ENCODE measurements at places on chromosomes 6 and 20.

GRCh38 chr6:156618600-156619205 is 158.5 kb upstream of the ARID1B start:
- DNase-seq: no peak

- DNase-seq: no peak
Observed at GRCh38 chr6:115441651-115442050, 619.0 kb downstream of the FRK start.

DNA sequence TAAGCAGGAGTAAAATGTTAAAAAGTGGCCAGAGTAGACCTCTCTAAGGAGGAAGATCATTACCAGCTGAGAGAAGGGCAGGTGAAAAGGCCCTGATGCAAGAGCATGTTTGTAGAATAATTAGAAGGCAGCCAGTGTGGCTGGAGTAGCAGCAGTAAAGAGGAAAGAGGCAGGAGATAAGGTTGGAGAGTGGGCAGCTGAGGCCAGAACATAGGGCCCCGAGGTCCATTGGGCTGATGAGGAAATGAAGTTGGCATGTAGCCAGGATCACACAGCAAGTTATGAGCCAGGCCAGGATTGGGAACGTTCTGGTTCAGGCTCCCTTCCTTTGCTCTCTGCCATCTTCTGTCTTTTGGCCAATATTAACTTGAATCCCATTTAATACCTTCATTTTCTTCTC is 51.6 kb downstream of the RALY start:
- DNase-seq: no peak

DNA sequence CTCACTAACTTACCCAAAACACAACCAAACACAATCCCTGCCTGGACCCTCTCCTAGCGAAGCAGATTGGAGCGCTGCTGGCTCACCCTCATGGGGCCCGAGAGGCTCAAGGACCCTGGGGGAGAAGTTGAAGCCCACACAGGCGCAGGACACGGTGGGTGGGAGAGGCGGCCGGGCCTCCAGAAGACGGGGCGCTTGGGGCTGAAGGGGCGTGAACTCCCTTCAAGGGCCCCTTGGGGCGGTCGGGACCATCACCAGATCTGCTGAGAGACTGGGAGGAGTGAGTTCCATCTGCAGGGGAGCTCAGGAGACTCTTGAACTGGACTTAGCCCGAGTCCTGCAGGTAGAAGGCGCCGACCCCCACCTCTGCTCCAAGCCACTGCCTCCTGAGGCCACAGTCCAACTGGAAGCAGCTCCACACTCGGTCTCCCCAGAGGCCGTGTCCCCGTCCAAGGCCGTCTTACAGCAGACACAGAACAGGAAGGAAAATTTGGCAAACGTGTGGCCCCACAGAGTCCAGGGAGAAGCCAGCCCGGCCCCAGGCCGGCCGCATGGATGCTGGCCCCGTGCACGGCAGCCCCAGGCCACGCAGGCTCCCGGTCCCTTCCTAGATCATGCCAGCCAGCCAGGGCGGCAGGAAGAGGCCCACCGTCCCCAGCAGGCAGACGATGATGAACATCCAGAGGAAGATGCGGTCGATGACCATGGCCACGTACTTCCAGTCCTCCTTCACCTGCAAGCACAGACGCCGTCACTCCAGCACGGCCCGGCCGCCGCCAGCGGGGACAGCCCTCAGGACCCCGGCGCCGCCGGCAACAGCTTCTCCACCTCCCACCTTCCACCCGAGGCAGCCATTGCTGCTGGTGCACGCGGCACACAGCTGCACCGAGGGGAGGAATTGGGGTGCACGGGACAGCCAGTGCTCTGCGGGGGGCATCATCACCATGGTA is 14.7 kb downstream of the CHRNA4 start:
- DNase-seq: no peak

DNA sequence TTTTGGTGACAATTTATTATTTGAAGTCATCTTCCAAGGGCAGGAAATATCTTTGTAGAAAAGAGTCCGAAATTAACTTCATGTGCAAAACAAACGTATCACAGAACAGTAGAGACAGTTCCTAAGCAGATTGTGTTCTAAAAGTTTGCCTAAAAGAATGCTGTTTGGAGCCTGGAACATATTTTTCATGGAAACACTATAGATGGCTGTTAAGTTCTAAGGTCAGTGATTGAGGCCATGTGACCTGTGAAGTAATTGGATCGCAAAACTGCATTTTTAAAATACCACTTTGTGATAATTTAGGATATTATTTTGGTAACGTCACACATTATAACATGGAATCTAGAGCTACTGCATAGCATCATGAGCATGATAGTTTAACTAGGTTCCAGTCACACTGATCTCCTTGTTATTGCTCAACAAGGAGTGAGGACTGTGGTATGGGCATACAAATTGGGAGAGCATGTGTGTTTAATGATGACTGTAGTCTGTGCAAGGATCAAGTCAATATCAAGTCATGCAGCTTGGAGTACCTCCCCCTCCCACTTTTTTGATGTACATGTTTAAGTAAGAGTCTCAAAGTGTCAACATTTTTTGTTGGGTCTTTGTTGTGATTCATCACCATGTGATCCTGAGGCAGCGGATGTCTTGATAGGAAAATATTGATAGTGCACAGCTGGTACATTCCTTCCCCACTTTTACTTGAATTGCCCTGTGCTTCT is 609.3 kb upstream of the CITED2 start:
- DNase-seq: no peak

DNA sequence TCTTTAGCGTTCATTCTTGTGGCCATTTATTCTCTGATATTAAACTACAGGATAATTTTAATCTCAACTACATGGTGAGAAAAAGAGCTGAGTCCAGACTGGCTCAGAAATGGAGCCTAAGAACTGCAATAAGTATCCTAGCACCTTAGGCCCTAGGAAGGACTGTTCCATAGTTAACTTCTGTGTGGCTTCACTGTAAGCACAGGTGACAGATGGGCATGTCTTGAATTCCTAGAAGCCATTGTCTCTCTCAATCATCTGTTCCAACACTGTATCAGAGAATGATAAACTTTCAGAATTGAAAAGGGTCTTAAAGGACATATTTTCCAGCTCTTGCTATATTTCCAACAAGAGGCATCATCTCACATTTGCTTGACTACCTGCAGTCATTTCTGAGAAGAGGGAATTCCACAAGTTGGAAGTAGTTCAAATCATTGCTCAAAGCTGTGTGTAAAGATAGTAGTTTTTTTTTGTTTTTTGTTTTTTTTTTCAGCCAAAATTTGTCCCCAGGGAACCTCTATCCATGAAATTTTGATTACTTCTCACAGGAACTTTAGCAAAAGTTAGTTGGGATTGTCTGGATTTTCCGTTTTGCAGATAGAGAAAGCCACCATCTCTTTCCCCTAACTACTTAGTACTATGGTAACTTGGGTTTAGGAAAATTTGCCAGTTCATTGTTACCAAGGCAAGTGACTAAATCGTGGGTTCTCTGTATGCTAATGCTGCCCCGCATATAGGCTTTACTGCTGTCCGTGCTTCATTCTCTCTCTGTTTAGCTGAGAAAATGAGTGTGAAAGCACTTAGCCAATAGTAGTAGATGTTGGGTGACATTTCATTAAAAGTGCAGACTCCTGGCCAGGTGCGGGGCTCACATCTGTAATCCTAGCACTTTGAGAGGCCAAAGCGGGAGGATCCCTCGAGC is 47.2 kb downstream of the KCNS1 start:
- DNase-seq: no peak

DNA sequence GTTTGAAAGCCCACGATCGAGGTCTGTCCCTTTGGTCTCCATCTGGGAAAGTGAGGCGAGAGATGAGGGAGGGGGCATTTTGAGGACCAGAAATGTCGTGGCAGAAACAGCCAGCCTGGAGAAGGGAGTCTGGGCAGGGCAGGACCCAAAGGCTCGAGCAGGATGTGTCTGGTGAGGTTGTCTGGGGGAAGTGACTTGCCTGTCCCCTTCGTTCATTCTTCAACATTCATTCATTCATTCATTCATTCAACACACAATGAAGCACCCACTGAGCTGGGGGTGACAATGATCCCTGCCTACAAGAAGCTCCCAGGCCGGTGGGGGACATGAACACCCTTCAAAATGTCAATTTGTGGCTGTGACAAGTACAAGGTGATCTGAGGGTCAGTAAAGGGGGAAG is 80.5 kb downstream of the CEBPB start:
- no peak for DNase-seq

GRCh38 chr6:163243692-163244589 is 170.6 kb upstream of the QKI start:
- DNase-seq: no peak

DNA sequence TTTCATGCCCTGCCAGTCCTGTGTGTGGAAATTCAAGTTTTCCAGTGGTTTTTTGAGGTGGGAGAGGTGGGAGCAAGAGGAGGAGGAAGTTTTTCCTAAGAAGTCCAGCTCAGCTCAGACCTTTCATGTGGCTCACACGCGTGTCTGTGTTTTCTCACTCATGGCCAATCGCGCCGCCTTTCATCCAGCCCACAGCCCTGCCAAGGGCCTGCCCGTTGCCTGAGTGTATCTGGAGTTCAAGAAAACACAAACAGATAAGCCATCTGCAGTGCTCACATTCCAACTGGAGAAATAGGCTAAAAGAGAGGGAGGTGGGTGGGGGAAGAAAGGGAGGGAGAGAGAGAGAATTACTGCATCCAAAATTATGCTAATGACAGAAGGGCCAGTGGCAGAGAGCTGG is 12.6 kb upstream of the MPC1 start:
- no peak for DNase-seq

GRCh38 chr6:127950566-127951145 is 49.8 kb upstream of the THEMIS start:
- DNase-seq: no peak

- DNase-seq: no peak
Observed at GRCh38 chr6:25660512-25660911, 8.5 kb downstream of the SCGN start.

DNA sequence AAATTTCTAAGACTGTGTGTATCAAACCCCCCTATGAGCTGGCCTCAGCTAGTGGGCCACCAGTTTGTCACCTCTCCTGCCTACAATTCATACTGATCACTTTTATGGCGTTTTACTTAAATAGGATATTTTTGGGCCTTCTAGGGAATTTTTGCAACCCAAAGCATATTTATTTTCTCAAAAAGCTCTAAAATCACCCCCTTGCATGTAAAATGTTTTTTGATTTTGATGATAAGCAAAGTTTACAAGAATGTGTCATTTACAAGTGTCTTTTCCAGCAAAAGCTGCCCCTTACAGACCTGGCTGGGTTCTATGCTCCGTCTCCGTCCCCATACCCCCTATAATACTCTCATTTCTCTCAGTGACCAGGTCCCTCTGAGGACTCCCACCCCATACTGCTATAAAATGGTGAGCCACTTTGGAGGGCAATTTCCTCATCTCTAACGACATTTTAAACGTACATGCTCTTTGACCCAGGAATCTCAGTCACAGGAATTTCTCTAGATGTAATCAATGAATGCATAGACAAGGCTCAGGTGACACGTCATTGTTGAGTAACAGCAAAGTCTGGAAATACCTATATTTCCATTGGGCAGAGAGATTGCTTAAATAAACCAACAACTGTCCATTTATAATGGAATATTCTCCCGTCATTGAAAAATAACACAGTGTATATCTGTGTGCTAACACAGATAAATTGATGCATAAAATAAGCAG is 13.9 kb upstream of the OCSTAMP start:
- DNase-seq: no peak

DNA sequence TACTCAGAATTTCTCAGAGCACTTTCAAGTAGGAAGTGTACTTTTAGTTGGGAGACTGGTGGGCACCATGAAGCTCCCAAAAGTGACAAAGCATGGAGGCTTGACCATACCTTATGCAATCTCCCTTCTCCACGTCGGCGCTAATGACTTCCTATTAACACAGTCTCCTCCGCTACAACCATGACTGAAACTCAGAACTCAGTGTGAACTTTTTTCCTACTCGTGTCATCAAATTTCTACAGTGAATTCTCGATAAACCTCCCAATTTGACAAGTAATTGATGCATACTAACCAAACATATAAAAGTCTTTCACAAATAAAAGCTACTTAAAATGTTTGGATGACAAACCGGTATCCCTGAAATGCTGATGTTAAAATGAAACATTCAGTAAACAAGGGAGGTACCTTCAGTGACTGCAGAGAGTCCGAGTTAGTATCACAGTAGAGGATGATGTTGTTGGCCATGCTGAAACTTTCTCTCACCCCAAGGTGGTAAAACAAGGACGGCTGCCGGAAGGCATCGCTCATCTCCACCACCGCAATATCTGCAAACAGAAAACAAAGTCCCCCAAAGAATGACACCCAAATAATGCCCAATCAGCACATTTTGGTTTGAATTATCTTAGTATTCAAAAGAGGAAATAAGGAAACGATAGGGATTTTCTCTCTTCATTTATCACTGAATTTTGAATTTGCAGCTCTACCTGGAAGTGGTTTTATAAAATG is 72.1 kb downstream of the MAP3K5 start:
- DNase-seq: no peak

DNA sequence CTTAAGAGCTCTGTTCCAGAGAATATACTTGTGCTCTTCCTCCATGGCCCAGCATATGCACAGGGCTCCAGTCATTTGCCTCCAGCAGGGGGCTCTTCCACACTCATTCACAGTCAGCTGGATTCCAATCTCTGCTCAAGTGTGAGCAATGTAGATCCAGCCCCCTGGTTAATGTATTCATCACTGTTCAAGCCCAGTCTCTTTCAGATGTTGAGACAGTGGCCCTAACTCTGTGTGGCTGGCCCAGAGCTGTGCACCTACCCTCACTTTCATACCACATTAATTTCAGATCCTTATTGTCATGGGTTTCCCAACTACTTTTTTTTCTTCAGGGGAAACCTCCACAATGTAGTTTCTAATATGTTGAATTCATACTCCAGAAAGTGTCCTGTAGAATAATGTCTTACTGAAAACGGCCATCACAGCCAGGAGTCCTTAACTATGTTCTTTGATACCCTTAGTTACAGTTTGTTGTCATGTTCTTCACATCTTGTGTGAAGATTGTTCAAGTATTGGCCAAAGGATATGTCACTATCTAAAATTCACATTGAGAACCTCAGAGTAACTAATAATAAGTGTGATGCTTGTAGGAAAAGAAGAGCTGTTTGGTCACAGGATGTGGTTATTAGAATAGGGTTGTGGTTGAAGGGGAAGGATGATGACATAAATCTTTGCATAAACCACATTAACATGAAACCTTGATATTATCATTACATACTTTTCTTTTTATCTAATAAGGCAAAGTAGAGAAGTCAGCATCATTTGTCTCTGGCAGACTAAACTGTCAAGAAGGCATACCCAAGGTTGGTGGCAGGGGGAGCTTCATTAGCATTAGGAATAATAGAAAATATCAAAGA is 14.4 kb upstream of the HLA-DQA1 start:
- DNase-seq: no peak

DNA sequence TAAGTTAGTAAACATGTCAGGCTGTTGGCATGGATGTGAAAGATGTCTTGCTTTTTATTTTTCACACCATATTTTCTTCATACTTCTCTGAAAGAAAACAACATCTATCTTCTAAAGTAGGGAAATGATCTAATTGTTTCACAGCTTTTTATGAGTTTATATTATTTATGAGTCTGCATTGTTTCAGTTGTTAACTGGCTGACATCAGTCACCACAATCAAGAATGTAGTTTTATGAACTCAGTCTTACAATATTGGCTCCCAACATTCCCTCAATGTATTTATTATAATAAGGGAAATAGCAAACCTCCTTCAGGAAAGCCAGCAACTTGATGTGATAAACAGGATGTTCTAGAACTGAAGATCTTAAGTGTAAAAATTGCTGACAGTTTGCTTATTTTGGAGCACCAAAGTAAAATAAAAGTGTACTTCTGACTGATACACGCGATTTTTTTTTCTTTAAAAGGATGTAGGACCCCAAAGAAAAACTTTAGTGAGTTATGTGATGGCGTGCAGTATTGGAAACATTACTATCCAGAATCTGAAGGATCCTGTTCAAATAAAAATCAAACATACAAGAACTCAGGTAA is 106.0 kb downstream of the ADGRG6 start:
- no peak for DNase-seq

Measured in stimulated activated CD8-positive, alpha-beta memory T cell treated with anti-CD3 and anti-CD28 coated beads, Interleukin-4, amount 100 ng/mL, for 1 hour (primary cell).